IgD-negative memory B cell (primary cell): ENCODE measurements at places on chromosomes 16 and 17. TPM values are rescaled to one million over a fixed set of nuclear protein-coding genes. Genes with fewer than 3 reads are reported as not detected.

NPTX1 gene
- polyA plus RNA-seq, result not detected

SECTM1 gene
- 0.83 TPM for polyA plus RNA-seq

RASD1 gene
- 0.73 TPM for polyA plus RNA-seq

QPRT gene
- not detected for polyA plus RNA-seq

PRR35 gene
- not detected for polyA plus RNA-seq

ALOX15 gene
- 0.41 TPM for polyA plus RNA-seq

FOXN1 gene
- not detected for polyA plus RNA-seq

TNFSF13 gene
- polyA plus RNA-seq, result 5.1 TPM
